NCI-H187 treated with DMSO at 0.1 percent for 48 hours (cell line): ENCODE measurements at places on chromosomes 2 and 18.

- DNase-seq: no peak
Measured at GRCh38 chr2:98012561-98012991, 16.8 kb upstream of the TMEM131 start.

DNA sequence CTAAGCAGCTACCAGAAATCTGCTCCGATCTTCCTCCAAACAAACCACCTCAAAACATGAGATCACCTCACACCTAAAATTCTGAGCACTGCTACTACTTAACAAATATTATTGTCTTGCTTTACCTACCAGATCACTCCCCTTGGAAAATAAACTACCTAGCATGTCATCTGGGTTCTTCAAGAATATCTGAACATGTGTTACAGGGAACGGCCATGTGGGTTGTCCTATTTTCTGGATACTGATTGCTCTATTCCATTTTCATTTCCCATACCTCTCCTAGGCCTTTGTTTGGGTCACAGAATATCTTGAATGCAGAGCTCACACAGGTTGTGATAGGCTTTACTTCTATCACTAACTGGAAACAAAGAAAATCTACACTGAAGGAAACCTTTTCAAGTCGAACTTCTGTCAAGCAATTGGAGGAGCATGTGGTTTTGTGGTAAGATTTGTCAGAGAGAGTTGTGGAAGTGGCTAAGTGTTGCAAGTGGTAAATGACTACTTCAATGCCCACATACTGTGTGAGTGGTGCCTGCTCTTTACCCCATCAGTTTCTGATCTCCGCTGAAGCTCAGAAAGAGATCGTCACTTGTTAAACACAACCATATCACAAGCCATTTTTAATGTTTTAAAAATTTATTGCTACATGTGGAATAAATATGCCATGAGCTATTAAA, 739.1 kb upstream of the ZEB2 start:
- peak; percentile 3 for DNase-seq

DNA sequence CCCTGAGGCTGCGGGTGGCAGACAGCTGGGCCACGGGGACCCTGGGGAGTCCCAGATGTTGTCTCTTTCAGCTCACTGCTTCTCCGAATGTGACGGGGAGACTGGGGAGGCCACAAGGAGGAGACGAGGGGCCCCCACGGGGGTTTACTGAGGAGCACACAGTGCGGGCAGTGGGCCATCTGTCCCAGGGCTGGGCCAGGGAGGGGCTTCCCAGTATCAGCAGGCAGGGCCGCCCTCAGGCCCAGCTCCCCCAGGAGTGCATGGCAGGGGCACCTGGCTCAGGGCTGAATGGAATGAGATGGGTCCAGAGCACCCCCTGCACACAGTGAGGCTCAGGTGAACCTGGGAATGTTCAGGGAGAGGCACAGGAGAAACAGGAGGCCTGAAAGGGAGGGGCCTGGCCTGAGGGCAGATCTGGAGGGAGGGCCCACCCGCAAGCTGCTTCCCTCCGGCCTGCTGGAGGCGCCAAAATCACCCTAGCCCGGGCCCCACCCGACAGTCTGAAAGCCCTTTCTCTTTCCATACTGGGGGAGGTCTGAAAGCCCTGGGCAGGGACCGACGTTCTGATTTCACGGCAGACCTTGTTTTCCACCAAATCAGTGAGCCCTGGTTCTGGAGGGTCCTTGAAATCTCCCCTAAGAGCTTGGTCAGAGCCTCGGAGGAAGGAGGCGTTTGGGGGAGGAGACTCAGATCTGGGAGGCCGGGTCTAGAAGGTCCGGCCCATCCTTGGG, 35.5 kb upstream of the PTMA start:
- DNase-seq: no peak

DNA sequence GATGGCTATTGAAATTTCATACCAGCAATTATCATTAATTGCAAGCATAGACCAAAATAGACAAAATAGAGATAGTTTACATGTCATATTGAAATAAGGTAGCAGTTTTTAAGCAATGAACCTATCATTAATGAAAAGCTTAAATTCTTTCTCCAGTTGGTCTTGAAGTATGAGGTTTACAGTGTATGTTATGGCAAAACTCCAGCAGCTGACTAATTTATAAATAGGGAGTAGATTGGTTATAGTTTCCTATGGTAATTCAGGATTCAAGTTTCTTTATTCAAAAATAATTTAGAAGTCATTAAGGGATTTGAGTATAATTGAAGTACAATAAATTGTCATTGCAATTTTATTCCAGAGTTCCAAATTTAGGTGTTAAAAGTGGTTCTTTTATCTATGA, 69.6 kb upstream of the COL5A2 start:
- no peak for DNase-seq

DNA sequence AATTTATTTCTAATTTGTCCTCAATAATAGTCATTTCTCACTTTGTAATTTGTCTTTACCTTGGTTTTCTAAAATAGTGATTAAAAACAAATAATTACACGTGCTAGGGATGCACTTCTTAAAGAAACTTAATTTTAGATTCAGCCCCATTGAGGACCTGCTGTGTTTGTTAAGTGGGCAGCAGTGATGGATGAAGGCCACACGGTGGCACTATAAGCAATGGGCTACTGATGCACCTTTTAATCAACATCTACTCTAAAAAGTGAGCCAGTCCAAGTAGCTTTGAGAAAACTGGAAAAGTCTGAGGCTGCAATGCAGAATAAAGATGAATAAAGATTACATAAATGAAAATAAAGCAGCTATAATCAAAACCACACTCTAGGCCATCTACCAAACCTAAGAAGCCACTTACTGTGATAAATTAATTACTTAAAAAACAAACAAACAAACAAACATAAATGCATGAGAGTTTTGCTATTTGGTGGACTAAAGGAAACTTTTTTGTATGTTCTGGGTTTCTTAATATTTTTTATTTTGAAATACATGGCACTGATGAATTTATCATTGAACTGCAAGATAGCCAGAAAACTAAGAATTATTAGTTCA, 89.3 kb downstream of the PDE11A start:
- DNase-seq: peak; percentile 4

DNA sequence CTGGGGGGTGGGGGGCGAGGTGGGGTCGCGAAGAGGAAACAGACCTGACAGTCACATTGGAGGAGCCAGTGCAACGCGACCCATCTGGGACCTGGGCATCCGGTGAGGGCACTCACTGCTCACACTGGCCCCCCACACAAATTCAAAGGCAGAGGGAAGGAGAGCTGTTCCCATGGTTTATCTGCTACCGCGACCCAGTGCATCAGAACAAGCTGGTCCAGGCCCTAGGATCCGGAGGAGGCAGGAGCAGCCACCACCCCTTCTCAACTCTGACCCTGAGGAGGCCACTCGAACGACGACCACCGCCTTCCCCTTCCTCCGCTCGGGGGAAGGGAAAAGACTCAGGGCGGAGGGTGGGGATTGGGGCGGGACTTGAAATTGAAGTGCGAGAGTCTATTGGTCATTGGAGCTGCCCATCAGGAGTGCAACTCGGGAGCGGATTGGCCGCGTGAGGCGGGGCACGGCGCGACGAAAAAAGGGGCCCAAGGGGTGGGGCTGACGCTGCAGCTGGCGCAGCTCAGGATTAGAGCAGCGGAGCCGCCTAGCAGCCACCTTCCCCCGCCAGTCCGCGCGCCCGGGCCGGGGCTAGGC, at the start of gene CDK5R2:
Gene CDK5R2 (plus strand): TSS at position 526 of the 591 bp plus-strand sequence. CDS start 155 bp downstream, outside the sequence.
- no peak for DNase-seq

DNA sequence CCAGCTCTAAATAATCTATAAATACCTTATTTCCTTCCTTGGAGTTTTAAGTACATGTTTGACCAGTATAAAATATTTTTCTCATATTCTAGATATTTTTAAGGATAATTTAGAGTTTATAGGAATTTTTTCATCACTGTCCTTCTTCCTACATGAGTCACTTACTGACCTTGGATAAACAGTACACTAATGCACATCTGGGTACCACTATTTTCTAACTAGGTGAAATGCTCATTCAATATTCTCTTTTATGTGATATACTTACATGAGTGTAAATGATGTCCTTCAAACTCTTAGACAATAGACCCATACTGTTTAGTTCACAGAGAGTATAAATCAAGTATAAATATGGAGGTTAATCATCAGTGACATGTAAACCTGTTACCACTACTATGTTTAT, 1574.2 kb upstream of the ACVR2A start:
- DNase-seq: no peak

DNA sequence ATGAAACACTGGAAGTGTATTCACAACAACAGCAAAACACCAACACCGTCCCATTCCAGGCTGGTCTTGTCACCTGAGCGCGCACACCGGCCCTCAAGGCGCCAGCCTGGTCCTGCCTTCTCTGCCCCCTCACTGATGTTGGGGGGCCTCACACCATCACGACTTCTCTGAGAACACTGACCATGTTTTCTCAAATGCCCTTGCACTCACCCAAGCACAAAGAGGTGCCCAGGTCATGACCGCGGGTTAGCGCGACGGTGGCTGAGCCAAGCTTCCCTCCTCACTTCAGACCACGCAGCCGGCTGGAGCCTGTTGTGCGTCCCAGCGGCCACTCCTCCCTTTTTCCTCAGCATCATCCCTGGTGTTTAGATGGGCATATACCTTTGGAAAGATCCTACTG, 101.3 kb upstream of the SALL3 start:
- no peak for DNase-seq

DNA sequence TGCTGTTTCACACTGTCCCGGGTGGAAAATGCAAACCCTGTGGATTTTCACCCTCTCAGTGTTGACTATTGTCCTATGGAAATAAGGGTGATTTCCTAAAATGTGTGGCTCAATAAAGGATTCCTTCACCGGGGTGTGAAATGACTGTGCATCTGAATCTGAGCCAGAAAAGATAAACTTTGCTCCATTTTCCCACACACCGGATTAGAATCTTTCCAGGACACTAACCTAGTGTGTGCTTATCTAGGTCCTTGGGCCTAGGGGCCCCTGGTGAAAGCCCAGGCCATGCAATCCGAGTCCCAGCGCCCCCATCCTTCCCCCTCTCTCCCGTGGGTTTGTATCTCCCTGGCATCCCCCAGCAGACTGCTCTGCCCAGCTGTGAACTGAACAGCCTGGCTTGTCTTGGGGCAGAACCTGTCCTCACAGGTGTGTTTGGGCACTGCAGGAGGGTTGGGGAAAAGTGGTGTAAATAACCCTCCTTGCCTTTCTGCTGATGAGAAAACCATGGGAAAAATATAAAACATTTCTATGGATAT, 17.3 kb downstream of the KLHL29 start:
- no peak for DNase-seq

GRCh38 chr18:45295388-45295787, 319.9 kb upstream of the SLC14A2 start:
- DNase-seq: no peak

- DNase-seq: no peak
Measured at GRCh38 chr18:74613381-74613780, 15.7 kb downstream of the ZNF407 start.

DNA sequence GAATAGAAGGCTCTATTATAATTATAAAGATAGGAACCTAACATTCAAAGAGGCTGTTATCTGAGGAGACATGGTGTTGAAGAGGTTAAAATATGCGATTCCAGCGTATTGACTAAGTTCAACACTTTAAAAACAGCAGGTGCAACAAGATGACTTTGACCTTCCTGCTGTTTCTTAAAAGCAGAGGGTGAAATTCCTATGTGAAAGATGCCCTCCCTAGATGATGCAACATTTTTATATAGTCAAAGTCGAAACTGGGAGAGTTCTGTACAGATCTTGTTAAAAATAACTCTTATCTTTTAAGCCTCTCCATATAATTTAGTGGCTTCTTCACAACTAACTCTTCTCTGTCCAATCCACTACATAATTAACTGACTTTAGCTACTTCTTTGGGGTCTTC, 4.4 kb upstream of the ACKR3 start:
- no peak for DNase-seq

- no peak for DNase-seq
Measured at GRCh38 chr18:58175786-58176176, 131.8 kb downstream of the NEDD4L start.

DNA sequence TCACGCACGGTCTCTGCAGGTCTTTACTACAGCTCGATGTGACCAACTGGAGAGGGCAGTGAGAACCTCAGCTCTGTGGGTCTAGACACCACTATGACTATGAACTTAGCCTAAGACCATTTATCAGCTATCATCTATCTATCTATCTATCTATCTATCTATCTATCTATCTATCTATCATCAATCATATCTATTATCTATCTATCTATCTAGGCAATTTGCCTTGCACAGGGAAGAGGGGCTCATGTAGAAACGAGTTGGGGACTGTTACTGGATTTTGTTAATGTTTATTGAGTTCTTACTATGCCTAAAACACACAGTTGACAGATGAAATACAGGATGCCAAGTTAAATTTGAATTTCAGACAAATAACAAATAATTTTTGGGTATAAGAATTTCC, 41.1 kb upstream of the TLK1 start:
- DNase-seq: no peak

- DNase-seq: no peak
Measured at GRCh38 chr2:47206181-47206580, 51.1 kb upstream of the STPG4 start.

- no peak for DNase-seq
Measured at GRCh38 chr18:62585274-62586150, 62.7 kb downstream of the ZCCHC2 start.

GRCh38 chr2:173962031-173962430, 3.1 kb downstream of the SP3 start:
- no peak for DNase-seq

GRCh38 chr18:54783139-54783538, 45.1 kb upstream of the RAB27B start:
- no peak for DNase-seq

GRCh38 chr18:500632-501405, at the start of gene COLEC12:
Gene COLEC12 (minus strand): TSS chr18:500701. CDS start chr18:500514, 187 bp downstream.
- DNase-seq: no peak

DNA sequence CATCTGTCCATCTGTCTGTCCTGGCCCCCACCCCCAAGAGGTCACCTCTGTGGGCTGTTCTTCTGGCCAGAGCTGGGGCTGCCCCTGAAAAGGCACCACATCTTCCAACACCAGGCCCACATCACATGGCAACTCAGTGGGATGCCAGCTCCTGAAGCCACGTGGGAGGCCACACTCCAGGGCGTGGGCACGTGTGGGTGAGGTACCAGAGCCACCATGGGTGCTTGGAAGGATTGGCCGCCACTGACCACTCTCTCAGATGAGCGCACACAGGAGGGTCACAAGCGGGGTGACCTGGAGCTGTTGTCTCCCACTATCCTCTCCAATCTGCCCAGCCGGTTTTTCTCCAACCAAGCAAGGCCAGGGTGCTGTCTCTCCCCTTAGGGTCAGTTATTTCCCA, 197.9 kb downstream of the TFCP2L1 start:
- no peak for DNase-seq

DNA sequence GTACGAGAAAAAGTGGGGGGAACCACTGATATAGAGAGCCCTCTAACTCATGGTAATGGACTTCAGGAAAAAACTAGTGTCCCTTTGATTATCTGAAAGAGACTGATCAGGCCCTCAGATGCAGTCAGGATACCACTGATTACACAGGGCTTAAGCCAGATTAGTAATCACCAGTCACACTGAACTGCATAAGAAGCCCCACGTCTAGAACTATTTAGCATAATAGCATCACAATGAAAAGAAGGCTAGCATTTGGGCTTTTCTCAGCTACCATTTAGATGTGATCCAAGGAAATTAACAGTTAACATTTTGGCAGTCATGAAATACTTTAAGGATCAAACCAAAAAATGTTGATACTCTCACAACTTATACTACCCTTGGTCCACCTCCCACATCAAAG, 813.1 kb upstream of the POU3F3 start:
- no peak for DNase-seq

- no peak for DNase-seq
Measured at GRCh38 chr2:233053928-233054784, 6.0 kb upstream of the INPP5D start.

GRCh38 chr18:63138436-63139340, 180.9 kb downstream of the BCL2 start:
- DNase-seq: no peak
